ENCODE measurements at places on chromosomes 6 and 20. TPM values are rescaled to one million over a fixed set of nuclear protein-coding genes. Genes with fewer than 3 reads are reported as not detected.

DNA sequence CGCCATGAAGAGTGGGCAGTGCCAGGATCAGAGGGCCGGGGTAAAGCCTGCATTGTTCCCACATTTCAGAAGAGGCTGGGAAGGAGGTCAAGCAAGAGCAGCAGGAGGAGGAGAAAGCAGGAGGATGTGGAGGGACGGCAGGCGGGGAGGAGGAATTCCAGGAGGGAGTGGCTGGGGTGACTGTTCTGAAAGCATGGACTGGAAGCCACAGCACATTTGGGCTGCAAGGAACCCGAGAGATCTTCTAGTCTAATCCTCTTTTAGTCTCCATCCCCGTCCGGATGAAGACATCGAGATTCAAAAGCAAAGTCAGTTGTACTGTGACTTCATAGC, 76.9 kb downstream of the FAM50B start:
- no peak overlapping the region for H3K4me3 ChIP-seq
- DNase-seq = no peak
- no peaks in the 10 kb centered on the region for H3K4me1 ChIP-seq
- no peaks in the 10 kb centered on the region for H3K36me3 ChIP-seq
- H3K27me3 ChIP-seq = no peaks in the 10 kb centered on the region
- H3K27ac ChIP-seq = no peak overlapping the region

DNA sequence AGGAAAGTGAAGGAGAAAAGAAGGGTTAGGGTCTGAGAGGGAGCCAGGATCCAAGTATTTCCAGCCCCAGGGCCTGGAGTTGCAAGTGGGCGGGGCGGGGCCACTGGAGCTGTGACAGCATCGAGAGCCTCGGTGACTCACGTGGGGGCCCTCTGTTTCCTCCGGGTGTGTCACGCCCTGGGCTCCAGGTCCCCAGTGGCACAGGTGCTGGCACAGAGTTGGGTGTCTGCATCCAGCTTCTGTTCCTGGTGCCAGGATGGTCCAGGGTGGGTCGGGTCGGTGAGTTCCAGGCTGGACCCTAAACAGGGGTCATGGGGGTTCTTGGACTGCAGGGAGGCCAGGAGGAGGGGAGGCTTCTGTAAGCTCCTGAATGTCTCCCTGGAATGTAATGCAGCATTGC, 16.7 kb downstream of the RAET1L start:
- DNase-seq = no peak
- H3K27me3 ChIP-seq = no peaks in the 10 kb centered on the region
- no peaks in the 10 kb centered on the region for H3K36me3 ChIP-seq
- H3K4me3 ChIP-seq = no peak overlapping the region
- H3K27ac ChIP-seq = no peak overlapping the region

- H3K4me1 ChIP-seq = no peaks in the 10 kb centered on the region
- no peaks in the 10 kb centered on the region for H3K36me3 ChIP-seq
- H3K4me3 ChIP-seq = no peak overlapping the region
Observed at GRCh38 chr6:141700819-141701218, 431.9 kb upstream of the GJE1 start.

DNA sequence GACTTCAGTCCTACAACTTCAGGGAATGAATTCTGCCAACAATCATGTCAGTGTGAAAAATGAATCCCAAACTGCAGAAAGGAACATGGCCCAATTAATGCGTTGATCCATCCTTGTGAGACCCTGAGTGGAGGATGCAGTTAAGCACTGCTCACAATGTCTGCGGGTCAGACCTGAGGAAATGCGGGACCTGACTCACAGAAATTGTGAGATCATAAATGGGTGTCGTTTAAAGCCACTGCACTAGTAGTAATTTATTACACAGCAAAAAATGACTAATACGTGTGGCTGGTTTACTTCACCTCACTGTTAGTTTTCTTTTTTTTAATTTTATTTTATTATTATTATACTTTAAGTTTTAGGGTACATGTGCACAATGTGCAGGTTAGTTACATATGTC, 505.0 kb downstream of the PRKN start:
- no peak overlapping the region for H3K4me3 ChIP-seq
- no peaks in the 10 kb centered on the region for H3K27me3 ChIP-seq
- H3K36me3 ChIP-seq = no peaks in the 10 kb centered on the region
- H3K27ac ChIP-seq = no peak overlapping the region
- no peaks in the 10 kb centered on the region for H3K4me1 ChIP-seq

The TNFRSF6B gene
- total RNA-seq = 40.0 TPM

GRCh38 chr20:44097521-44098255, 89.3 kb downstream of the JPH2 start:
- no peaks in the 10 kb centered on the region for H3K4me1 ChIP-seq
- DNase-seq = no peak
- no peaks in the 10 kb centered on the region for H3K27me3 ChIP-seq
- H3K27ac ChIP-seq = no peak overlapping the region
- no peaks in the 10 kb centered on the region for H3K36me3 ChIP-seq
- H3K4me3 ChIP-seq = no peak overlapping the region

The HDGFL1 gene
- total RNA-seq = not detected

DNA sequence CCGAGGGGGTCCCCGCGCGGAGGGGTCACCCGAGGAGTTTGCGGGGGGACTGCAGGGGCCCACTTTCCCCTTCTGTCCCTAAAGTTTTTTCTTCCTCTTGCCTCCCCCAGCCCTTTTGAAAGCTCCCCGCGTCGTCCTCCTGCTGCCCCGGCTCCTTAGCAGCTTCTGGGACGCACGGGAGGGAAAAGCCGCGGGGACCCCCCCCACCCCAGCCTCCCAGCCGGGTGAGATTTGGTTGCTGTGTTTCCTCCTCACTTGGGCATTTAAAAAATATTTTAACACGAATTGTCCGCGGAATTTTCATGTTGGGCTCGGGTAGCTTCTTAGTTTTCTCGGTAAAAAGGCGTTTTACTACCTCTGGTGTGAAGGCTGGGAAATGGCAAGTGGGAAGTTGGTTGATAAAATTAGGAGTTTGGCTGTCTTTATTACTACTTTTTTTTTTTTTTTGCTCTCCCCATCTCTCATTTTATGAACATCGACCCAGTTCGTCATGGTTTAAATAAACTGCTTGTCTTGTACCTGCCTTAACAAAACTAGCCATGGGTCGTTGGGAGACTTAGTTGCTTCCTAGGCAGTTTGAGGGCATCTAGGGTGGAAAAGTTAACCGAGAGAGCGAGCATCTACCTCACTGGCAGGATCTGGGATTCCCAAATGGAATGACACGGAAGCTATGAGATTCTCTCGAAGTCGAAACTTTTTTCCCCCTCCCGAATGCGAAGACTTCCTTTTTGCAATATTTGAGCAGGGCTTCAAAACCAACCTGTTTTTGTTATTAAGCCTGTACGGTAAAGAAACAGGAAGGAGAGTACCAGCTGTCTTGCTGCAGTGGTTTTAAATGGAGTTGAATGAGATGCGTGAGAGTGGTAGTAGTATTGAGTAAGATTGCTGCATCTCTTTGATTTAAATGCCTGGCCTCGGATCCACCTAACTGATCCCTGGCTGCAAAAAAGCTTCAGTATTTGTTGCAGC, 868 bp downstream of the NCOA3 start:
- H3K27ac ChIP-seq = peak overlapping the region; percentile 96
- no peaks in the 10 kb centered on the region for H3K27me3 ChIP-seq
- no peaks in the 10 kb centered on the region for H3K36me3 ChIP-seq

- DNase-seq = no peak
- no peak overlapping the region for H3K4me3 ChIP-seq
- H3K4me1 ChIP-seq = no peaks in the 10 kb centered on the region
- H3K36me3 ChIP-seq = no peaks in the 10 kb centered on the region
Observed at GRCh38 chr20:48754292-48754691, 73.5 kb downstream of the PREX1 start.

- peak; percentile 70 for DNase-seq
- H3K36me3 ChIP-seq = no peaks in the 10 kb centered on the region
- H3K4me1 ChIP-seq = no peaks in the 10 kb centered on the region
- no peaks in the 10 kb centered on the region for H3K27me3 ChIP-seq
- no peak overlapping the region for H3K27ac ChIP-seq
- no peak overlapping the region for H3K4me3 ChIP-seq
Observed at GRCh38 chr6:44096612-44097011, 30.6 kb downstream of the MRPL14 start.

- no peak overlapping the region for H3K27ac ChIP-seq
- H3K27me3 ChIP-seq = peaks cover 83% of the 10 kb centered on the region
- no peak for DNase-seq
- no peaks in the 10 kb centered on the region for H3K36me3 ChIP-seq
- H3K4me1 ChIP-seq = peaks cover 3% of the 10 kb centered on the region
Observed at GRCh38 chr20:675033-675452, 559 bp downstream of the SCRT2 start.

DNA sequence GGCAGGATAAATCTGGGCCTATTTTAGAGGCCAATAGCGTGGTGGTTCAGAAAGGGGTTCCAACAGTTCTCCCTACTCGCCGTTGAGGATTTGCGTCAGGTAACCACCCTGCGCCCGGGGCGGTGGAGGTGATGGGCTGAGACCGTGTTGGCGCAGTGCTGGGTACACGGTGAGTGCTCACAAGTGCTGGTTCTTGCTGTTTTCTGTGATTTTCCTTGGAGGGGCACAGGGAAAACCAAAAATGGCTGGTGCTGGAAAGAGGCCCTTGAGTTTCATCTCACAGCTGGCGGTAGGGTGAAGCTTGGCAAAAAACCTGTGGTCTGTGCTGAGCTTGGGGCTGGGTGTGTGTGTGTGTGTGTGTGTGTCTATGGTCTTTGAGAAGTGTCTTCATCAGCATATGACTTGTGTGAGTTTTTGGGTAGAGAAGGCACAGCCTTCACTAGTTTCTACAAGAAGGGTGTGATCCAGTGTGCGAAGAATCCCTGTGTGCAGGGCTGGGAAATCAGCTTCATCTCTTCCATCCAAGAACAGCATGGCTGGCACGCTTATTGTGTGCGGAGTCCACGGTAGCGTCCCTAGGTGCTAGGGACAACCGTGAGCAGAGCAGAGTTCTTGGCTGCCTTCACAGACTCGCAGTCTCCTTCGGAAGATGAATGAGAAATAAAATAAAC, 35.3 kb upstream of the SCRT2 start:
- no peak overlapping the region for H3K4me3 ChIP-seq
- no peaks in the 10 kb centered on the region for H3K27me3 ChIP-seq
- no peak for DNase-seq
- no peak overlapping the region for H3K27ac ChIP-seq
- H3K4me1 ChIP-seq = no peaks in the 10 kb centered on the region
- H3K36me3 ChIP-seq = no peaks in the 10 kb centered on the region

The SPATA25 gene
- total RNA-seq = 3.4 TPM

GRCh38 chr20:49543071-49543857, 24.7 kb downstream of the PTGIS start:
- H3K27ac ChIP-seq = no peak overlapping the region
- no peak for DNase-seq
- no peak overlapping the region for H3K4me3 ChIP-seq

DNA sequence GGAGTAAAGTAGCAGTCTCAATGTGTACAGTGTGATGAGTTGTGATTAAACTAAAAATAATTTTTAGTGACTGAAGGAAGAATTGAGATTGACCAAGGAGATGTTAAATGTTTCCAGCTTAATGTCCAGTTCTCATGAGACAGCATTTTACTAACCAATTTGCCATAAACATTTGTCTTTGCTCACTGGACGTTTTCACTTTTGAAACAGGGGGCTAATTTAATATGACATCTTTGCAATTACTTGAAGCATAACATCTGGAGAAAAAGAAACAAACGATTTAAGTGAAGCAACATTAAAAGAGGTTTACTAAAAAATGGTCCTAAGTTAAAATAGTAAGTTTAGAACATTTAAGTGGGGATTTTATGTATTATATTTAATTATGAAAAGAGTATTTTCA, 443.8 kb downstream of the BCKDHB start:
- H3K4me3 ChIP-seq = no peak overlapping the region
- no peaks in the 10 kb centered on the region for H3K27me3 ChIP-seq
- H3K36me3 ChIP-seq = no peaks in the 10 kb centered on the region
- H3K27ac ChIP-seq = no peak overlapping the region

The CPNE5 gene
- 3.7 TPM for total RNA-seq

DNA sequence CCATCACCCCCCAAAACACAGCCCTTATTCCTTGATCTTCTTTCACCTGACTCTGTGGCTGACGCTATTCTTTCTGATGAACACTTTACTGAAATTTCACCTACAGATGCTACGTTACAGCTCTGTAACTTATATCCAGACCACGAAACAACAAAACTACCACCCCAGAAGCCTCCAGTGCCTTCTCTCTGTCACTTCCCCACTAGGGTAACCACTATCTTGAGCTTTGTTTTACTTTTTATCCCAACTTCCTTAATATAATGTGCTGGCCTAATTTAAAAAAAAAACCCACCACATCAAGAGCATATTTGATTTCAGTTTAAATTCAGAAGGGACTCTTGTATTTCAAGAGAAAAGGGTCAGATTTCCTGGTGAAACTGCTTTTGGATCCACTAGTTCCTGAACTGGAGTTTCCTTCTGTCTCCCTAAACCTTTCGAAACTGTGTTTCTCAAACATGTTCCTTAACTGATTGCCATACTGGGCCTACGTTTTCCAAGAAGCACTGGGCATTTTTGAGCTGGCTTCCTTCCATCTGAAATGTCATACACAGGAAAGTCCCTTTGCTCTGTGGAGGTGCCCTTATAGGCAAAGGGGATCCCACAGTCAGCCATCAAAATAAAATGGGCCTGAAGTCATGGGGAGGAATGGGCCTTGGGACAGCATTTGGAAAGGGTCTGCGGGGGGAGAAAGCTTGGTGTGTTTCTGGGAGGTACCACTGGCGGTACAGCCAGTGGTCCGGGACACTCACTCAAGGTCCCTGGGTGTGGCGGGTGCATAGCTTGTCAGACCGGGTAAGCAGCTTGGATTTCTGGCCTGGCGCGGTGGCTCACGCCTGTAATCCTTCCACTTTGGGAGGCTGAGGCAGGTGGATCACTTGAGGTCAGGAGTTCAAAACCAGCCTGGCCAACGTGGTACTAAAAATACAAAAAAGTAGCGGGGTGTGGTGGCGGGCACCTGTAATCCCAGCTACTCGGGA, 25.8 kb upstream of the RTF2 start:
- no peaks in the 10 kb centered on the region for H3K27me3 ChIP-seq
- no peak for DNase-seq
- H3K4me3 ChIP-seq = no peak overlapping the region
- no peaks in the 10 kb centered on the region for H3K4me1 ChIP-seq
- no peaks in the 10 kb centered on the region for H3K36me3 ChIP-seq
- H3K27ac ChIP-seq = peak overlapping the region; percentile 7

GRCh38 chr20:7505152-7505834, 435.0 kb downstream of the HAO1 start:
- no peaks in the 10 kb centered on the region for H3K27me3 ChIP-seq
- no peaks in the 10 kb centered on the region for H3K36me3 ChIP-seq
- H3K4me3 ChIP-seq = no peak overlapping the region
- no peaks in the 10 kb centered on the region for H3K4me1 ChIP-seq

DNA sequence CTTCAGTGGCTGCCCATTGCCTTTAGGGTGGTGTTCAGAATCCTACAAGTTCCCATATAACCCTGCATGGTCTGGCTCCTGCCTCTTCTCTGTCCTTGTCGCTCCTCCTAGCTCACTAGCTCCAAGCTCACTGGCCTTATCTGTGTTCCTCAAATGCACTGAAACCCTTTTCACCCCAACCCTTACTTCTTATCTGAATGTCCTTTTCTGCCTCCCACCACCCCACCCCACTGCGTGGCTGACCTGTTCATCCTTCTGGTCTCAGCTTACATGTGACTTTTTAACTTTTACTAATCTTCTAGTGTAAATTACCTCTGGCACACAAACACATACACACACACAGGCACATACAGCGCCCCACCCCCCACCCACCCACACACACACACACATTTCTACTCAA, 41.0 kb upstream of the GLP1R start:
- no peaks in the 10 kb centered on the region for H3K4me1 ChIP-seq
- no peaks in the 10 kb centered on the region for H3K27me3 ChIP-seq
- no peak for DNase-seq
- no peak overlapping the region for H3K4me3 ChIP-seq
- H3K36me3 ChIP-seq = no peaks in the 10 kb centered on the region

GRCh38 chr20:54585217-54585616, 109.8 kb downstream of the DOK5 start:
- no peaks in the 10 kb centered on the region for H3K27me3 ChIP-seq
- H3K27ac ChIP-seq = no peak overlapping the region
- no peak overlapping the region for H3K4me3 ChIP-seq
- no peak for DNase-seq

The DLK2 gene
- total RNA-seq = 8.9 TPM
